Suprapubic skin (tissue), 4 donors: ENCODE measurements at places on chromosomes 12 and 14. TPM values are rescaled to one million over a fixed set of nuclear protein-coding genes. Genes with fewer than 3 reads are reported as not detected.

GRCh38 chr12:125567581-125567980, 502.3 kb downstream of the AACS start:
- no peak for DNase-seq

- no peak for DNase-seq
Measured at GRCh38 chr14:96057738-96058137, 18.6 kb downstream of the C14orf132 start.

- no peak for DNase-seq
Measured at GRCh38 chr14:21534576-21534975, 8.4 kb upstream of the SALL2 start.

DNA sequence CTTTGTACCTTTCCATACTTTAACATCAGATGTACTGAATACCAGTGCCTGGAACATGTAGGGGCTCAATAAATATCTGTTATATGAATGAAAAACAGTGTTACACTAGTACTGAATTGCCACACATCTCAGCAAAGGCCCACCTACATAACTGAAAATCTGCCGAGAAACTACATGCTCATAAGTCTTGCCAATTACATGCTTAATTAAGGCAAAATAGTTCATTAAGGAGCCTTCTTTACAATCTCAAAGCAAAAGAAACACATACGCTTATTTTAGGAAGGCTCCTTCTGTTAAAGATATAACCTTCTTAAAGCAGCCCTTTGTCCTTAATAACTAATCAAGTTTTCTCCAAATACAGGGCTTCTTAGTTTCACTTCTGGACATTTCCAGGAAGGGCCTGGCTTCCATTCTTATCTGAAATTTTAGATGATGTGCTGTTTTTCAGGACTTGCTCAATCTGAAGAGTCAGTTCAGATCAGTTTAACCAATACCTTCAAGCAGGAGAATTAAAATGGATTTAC, 11.5 kb downstream of the LIMA1 start:
- DNase-seq: no peak

GRCh38 chr14:100363053-100363452, 39.9 kb downstream of the SLC25A47 start:
- no peak for DNase-seq

The TAS2R20 gene
- total RNA-seq: 4.1 TPM

DNA sequence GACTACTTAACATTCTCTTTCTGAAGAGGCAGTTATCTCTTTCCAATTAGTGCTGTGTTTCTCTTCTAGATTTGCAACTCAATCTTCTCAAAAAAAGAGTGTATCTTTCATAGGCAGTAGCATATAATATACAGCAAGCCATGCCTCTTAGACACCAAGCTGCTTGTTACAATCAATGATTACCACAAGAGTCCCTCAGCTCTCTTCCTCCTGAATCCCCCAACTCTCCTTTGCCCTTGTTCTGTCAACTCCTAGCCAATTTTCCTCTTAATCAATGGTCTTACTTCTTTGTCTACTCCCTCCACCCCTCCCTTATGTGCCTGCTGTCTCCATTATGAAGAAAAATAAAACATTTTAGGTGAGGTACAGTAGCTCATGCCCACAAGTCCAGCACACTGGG, 2.6 kb downstream of the TMTC1 start:
- DNase-seq: no peak

- no peak for DNase-seq
Measured at GRCh38 chr14:35789651-35790050, 19.4 kb downstream of the RALGAPA1 start.

- no peak for DNase-seq
Measured at GRCh38 chr12:20490213-20490612, 121.9 kb downstream of the PDE3A start.

The DLK1 gene
- total RNA-seq: not detected

The AJUBA gene
- total RNA-seq: 120 TPM
